ENCODE measurements at places on chromosomes 5 and 9.

- no peak for DNase-seq
Observed at GRCh38 chr5:161400583-161400982, 145.9 kb downstream of the GABRB2 start.

DNA sequence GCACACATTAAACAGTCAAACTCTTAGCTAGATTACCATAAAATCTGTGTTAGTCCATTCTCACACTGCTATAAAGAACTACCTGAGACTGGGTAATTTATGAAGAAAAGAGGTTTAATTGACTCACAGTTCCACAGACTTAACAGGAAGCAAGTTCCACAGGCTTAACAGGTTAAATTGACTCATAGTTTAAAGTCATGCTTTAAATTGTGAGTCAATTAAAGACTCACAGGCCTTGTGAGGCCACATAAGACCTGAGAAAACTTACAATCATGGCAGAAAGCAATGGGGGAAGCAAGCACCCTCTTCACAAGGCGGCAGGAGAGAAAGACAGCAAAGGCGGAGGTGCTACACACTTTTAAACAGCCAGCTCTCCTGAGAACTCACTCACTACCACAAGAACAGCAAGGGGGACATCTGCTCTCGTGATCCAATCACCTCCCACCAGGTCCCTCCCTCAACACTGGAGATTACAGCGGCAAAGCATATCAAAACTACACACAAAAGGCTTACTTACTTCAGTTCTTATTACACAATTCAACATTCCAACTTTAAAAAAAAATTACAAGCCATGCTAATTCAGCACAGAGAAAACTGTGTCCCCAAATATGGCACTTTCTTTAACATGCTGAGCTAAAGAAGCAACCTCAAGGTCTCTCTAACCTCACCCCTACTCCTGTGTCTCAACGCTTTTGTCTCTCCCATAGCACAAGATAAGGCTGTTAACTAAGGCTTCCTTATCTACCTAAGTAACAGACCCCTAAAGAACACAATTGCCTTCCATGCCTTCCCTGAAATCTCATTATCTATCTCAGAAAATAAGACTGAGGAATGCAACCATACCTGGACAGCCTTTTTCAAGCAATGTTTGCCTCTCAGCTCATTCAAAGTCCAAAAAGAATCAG is 805.1 kb downstream of the NR2F1-AS1 start:
- no peak for DNase-seq

- DNase-seq = no peak
Observed at GRCh38 chr9:93590609-93591234, 14.3 kb downstream of the PHF2 start.

GRCh38 chr5:137837491-137838394 is 29.9 kb upstream of the MYOT start:
- DNase-seq = no peak

GRCh38 chr5:138869763-138870500 is 5.2 kb downstream of the LRRTM2 start:
- DNase-seq = no peak

DNA sequence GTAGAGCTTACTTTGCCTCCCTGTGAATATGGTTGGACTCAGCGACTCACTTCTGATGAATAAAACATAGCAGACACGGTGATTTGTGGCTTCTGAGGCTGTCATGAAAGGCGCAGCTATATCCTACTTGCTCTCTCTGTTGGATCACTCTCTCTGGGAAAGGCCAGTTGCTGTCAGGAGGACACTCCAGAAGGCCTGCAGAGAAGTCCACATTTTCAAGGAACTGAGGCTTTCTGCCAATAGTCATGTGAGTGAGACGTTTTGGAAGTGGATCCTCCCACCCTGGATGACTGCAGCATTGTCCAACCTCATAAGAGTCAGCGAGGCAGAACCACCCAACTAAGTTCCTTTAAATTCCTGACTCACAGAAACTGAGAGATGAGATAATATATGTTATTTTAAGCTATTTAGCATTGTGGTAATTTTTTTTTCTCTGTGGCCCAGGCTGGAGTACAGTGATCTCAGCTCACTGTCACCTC is 156.0 kb upstream of the MAST4 start:
- no peak for DNase-seq

DNA sequence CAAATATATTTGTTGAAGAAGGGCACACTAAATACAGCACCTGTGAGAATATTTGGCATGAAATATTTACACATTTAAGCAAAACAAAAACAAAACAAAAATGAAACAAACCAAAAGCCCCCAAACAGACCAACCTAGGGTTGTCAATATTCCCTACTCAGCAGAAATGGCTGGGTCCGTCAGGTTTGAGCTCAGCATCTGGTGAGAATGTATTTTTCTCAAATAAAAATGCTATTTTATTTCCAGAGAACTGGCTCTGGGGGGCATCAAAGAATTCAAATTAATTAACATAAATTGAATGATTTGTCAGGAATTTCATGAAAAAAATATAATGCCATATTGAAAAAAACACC is 142.8 kb upstream of the COL5A1 start:
- no peak for DNase-seq

- no peak for DNase-seq
Observed at GRCh38 chr9:76351006-76351405, 43.2 kb downstream of the RFK start.

DNA sequence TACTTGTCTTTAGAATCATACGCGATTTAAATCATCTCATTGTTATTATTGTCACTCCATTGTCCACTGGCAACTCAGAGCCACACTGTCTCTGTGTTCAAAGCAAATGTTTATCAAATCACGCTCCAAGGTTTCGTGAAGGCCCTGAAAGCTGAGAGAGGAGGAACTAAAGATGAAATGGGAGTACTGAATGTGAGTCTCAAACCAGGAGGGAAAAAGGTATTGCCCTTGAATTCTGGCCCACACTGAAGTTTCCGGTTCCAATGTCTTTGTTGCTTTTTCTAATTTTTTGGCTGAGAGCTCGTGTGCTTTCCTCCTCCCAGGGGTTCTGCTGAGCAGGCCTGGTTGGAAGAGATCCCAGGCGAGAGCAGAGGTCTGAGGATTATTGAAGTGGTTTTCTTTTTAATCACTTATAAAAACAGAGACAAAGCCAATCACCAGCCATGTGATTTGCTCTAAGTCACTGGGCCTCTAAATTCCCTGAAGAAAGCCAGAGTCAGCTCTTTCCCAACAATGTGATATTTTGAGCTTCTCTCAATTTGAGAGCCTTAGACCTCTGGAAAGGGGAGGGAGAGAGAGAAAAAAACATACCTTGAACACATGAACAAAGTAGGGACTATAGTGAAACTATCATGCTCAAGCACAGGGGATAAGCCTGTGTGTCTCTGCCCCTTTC is 420.8 kb upstream of the GRAMD2B start:
- no peak for DNase-seq

DNA sequence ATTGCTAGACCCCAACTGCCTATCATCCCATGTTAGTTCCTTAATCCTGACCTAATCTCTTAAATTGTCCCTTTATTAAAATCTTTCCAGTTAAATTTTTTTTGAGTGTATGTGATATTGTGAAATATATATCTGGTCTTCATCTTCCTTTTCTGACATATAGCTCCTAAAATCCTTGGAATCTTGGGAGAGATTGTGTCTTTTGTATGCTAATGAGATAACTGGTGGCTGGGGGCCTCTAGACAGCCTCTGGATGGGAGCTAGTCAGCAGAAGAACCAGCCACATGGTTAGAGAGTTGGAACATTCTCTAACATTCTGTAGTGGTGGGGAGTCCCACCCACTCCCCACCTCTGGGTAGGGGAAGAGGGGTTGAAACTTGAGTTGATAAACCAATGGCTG is 3.7 kb upstream of the CCL19 start:
- DNase-seq = no peak

DNA sequence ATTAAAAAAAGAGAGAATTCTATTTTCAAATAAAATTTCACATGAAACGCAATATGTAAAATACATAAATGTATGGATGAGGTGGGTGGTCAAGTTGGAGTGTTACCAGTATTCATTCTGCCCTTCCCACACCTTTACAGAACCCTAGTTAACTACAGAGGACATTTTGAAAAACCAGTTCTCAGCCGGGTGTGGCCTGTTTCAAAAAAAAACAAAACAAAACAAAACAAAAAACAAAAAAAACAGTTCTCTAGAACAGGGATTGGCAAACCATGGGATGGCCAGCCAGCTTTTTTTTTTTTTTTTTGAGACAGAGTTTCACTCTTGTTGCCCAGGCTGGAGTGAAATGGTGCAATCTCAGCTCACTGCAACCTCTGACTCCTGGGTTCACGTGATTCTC is 28.4 kb upstream of the HK3 start:
- DNase-seq = no peak

DNA sequence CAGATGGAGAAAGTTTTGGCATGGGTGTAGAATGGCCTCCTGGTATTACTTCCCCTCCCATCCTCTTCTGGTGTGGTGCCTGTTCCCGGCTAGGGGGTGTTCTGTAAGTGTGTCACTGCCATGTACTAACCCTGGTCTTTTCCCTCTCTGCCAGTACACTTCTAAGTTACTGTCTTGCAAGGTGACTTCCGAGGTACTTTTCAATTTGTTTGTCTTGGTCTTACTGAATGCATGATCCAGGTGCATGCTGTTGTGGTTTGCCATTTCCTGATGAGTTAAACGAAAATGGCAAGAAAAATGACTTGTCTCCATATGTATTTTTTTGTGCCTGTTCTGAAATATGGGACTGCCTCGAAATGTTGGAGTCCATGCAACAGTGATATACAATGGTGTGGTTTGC is 46.0 kb downstream of the C9orf152 start:
- DNase-seq = no peak

DNA sequence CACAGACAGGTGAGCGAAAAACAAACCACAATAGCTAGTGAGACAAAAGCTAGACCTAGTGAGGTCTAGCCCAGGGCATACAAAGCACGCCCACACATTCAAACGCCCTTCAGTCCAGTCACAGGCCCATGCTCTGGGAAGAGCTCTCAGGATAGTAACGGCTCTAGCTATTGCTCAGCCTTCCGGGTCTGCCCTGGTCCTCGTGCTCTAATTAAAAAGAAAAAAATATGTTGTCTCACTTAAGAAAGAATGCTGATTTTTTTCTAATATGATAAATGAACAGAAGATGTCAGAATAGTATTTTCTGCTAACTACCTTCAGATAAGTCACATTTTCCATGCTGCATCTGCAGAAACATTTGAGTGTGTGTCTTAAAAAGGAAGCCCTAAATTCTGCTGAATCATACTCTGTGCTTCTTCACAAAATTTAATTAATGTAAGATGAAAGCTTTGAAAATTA is 94.5 kb downstream of the PLPP1 start:
- DNase-seq = no peak

DNA sequence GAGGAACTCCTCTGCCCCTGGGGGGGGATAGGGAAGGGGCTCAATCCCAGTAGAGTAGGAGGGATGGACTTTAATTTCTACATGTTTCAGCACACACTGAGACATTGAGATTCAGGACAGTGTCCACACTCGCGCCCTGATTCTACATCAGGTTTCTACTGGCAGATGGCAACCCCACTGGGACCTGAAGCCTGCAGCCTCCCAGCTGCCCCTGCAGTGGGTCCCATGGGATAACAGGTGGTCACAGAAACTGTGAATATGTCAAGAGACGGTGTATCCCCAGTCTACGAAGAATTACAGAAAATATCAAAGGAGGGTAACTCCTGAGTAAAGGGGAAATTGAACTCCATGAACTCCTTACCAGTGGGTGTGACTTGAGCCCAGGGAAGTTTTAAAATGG is 2.4 kb upstream of the TERT start:
- no peak for DNase-seq

DNA sequence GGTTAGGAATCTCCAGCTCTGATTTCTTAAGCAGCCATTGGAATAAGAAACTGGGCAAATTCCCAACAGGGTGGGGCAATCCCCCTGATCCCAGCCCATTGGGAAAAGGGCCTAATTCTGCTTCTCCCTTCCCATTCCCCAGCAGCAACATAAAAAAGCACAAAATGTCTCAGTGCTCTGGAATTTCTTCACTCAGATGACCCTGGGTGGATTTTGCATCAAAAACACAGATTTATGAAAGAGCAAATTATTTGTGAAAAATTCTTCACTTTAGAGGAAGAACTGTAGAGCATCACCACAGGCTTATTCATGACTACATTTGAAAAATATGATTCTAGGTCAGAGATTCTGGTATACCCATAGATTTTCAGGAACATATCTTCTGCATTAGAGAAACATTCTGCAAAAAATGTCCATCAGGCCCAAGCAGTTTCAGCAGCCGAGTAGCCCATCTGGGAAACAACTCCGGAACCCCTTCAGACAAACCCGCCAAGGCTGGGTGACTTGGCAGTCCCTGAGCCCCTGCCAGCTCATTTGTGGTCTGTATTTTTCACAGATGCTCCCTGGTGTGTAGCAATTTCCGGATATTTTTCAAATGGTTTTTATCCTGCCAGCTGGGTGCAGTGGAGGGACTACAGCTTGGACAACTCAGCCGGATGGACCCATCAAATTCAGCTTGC is 102.1 kb upstream of the RANBP3L start:
- DNase-seq = no peak

DNA sequence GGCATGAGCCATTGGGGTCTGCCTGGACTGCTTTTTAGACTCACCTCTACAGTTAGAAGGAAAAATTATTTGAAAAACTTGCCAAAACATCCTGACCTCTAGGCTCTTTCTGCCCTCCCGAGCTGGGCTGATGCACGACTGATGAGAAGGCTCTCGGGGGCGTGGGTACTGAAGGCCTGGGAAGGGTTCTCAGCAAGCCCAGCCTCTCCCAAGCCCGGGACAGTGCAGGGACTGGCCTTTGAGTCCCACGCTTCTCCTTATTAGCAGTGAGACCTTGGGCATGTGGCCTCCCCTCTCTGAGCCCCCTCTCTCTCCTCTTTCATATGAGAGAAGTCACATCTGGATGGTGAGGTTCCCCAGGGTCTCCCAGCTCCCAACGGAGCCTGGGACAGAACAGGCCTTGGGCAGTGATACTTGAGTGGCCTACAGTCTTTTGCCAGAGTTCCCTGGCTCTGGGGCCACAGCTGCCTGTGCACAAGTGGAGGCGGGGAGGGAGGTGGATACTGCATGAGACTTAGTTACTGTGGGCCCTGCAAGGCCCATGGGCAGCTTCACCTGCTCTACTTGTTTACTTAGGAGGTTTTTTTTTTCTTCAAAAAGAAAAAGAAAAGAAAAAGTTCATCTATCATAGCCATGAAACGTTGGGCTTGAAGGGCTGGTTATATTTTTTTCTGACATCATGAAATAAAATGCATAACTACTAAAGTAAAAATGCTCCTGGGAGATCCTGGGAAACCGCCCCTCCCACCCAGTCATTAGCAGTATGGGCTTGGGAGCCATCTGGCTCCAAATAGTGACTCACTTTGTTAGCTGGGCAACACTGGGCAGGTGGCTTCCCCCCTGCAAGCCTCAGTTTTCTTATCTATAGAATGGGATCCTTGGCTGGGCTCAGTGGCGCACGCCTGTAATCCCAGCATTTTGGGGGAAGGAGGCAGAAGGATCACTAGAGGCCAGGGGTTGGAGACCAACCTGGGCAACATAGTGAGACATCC is 139.4 kb downstream of the GAPVD1 start:
- DNase-seq = no peak

- DNase-seq = no peak
Observed at GRCh38 chr5:164375051-164375450, 869.6 kb downstream of the MAT2B start.

- no peak for DNase-seq
Observed at GRCh38 chr5:170307575-170308465, 10.2 kb upstream of the LCP2 start.

- DNase-seq = no peak
Observed at GRCh38 chr9:113668061-113668460, 204.5 kb downstream of the RGS3 start.

- no peak for DNase-seq
Observed at GRCh38 chr5:129857116-129857515, 47.1 kb upstream of the CHSY3 start.

- DNase-seq = no peak
Observed at GRCh38 chr5:56314529-56314928, 81.4 kb upstream of the ANKRD55 start.

All from stimulated activated CD4-positive, alpha-beta T cell treated with anti-CD3 and anti-CD28 coated beads, Interleukin-12 subunit alpha, Interleukin-12 subunit beta, amount 100 ng/mL, for 4 hours (primary cell).